Suppressor macrophage (primary cell): ENCODE measurements at places on chromosomes 4 and X.

GRCh38 chr4:141464366-141464765 lies 172.0 kb upstream of the IL15 start:
- DNase-seq = no peak

- DNase-seq = peak; percentile 22
Observed at GRCh38 chr4:174156239-174156826, 127.1 kb downstream of the FBXO8 start.

DNA sequence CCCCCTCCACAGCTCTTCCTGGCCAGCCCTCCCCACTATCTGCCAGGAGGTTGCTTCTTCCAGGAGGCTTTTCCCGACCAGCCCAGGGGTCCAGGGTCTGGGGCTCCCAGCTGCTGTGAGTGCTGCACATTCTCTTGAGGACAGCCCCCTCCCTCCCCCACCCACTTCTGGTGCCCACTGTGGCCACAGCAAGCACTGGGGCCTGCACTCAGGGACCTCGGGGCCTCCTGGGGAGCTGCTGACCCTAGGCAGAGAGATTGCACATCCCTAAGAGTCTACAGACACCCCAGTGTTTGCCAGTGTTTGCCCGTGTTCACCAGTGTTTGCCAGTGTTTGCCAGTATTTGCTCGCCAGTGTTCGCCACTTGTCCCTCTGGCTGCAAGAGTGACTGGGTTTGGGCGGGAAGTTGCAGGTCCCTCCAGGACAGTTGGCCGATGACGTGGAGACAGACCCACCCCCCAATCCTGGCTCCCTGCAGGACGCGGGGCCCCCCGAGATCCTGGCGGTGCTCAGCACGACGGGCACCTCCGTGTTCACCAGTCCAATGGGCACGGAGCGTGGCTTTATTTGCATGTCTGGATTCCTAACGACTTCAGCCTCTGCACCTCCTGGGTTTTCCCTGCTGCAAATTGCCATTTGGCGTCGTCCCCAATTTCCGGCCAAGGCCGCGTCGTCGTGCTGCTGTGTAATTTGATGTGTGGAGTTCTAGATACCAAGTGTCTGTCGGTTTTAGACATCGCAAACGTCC lies 87.5 kb upstream of the NKX1-1 start:
- DNase-seq = no peak

DNA sequence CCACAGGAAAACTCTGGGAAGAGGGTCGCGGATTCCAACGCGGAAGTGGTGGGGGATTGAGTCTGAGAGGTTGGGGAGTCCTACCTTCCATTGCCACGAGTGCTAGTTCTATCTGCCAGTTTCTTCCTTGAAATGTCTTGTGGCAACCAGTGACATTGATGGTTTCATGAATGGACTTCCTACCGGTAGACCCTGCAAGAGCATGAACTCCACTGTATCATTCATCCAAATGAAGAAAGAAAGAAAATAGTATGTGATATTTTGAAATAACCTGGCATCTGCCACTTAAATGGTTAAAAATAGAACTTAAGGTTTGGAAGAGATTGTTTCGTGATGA lies 1.1 kb upstream of the SLC10A7 start:
- DNase-seq = peak; percentile 30

- DNase-seq = no peak
Observed at GRCh38 chrX:10875995-10876394, 235.1 kb upstream of the HCCS start.

- DNase-seq = peak; percentile 36
Observed at GRCh38 chr4:138492176-138492575, 250.0 kb upstream of the SLC7A11 start.

GRCh38 chr4:43132010-43132582 lies 239.6 kb downstream of the GRXCR1 start:
- DNase-seq = peak; percentile 75
